Ureter (tissue), 1 donor: ENCODE measurements at places on chromosomes 12 and 14.

DNA sequence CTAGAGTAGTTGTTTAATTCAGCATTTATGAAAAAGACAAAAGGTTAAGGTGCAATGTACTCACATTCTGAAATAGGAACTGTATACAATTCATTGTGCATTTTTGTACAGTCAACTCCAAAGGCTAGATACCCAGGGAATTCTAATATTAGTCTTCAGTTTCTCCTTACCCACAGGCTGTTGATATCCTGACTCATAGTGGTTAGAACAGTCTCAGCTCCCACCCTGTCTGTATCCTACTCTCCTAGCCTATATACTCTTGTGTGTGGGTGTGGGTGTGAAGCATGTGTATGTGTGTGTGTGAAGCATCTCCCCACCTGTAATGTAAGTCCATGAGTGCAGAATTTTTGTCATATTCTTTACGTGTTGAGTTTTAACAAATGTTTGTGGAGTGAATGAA is 229.5 kb downstream of the NAV3 start:
- no peak for DNase-seq

GRCh38 chr14:91315844-91316267 is 71.4 kb upstream of the GPR68 start:
- DNase-seq, result no peak

DNA sequence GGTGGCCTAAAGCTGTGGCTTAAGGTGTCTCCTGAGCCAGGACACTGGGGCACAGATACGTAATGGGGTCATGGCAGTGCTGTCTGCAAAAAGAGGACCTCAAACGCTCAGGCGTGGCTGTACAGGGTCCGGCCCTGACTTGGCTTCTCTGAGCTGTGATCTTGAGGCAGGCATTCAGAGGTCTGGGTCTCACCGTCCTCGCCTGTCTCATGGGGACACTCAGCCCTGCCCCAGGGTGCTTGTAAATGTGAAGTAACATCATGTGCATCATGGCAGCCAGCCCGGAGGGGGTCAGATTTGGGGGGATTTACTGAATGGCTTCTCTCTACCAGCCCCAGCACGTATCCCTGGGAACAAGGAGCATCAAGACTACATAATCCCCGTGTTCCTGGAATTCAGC is 28.8 kb downstream of the DIO3 start:
- no peak for DNase-seq

DNA sequence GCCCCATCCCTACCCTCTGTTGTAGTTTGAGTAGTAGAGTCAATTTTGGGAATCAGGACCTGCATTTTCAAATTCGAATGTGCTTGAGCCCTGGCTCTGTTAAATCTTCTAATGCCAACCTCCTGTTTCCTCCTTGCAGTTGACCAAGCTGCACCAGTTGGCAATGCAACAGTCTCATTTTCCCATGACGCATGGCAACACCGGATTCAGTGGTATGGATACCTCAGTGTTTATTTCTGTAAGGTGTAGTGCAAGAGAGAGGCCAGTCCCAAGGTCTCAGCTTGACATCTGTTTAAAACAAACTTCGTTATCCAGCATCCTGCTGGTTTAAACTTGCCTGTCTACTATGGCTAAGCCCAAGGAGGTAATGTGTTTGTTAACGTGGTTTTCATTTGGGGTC is 15.2 kb downstream of the PCBP2 start:
- no peak for DNase-seq

GRCh38 chr12:52848661-52849255 is at the start of gene KRT78:
TSS of gene KRT78 (minus strand) at chr12:52848994. CDS start at chr12:52848930, 64 bp downstream.
- DNase-seq, result no peak

GRCh38 chr12:40105515-40106201 is at the start of gene SLC2A13:
TSS of gene SLC2A13 (minus strand) at chr12:40106081. CDS start at chr12:40105808, 273 bp downstream.
- peak; percentile 72 for DNase-seq

DNA sequence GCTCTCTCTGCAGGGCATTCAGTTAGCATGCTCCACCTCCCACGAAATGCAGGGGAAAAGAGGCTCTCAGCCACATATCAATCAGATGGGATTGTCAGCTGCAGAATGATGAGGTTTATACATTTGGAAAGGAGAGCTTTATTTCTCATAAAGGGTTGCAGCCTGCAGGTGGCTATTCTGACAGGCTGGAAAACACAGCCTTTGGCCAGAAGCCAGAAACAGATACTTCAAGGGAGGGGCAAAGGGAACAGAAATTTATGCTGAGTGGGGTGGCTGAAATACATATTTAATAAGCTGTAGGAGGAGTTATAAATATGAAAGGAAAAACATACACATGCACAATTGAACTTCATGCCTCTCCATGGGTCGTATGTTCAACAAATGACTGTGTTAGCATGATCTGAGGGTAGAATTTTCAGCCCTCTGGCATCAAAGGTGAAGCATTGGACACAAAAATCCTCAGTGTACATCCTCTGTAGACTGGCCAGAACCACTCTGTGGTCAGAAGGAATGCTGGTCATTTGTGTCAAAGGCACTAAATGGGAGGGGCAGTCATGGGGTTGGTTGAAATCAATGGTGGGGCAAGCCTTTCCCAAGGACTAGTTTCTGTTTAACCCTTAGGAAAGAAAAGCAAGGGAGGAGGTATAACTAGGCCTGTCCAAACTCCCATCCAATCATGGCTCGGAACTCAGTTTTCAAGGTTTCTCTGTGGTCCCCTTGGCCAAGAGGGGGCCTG is 62.4 kb downstream of the TMX1 start:
- DNase-seq, result no peak
